ENCODE measurements at places on chromosomes 1 and 21.

- no peak for DNase-seq
Measured at GRCh38 chr1:9797049-9797448, 26.7 kb downstream of the CLSTN1 start.

- peak; percentile 84 for DNase-seq
Measured at GRCh38 chr1:12172042-12172851, 5.5 kb downstream of the TNFRSF1B start.

DNA sequence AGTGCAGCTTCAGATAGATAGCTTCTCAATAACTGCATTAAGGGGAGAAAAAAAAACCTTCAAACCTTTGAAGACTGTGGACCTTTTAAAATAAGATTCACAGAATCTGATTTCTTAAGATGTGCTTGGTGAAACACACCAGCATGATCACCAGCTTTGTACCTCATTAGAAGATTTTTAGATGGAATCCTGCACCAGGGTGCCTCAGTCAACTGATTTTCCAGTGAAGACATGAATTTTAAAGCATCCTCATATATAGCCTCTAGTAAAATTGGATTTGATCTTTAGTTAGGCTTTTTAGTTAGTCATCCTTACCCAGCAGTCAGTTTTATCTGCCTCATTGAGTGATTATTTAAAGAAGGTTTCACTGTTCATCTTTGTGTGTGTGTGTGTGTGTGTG lies 208.6 kb upstream of the DEPDC1 start:
- DNase-seq, result no peak

DNA sequence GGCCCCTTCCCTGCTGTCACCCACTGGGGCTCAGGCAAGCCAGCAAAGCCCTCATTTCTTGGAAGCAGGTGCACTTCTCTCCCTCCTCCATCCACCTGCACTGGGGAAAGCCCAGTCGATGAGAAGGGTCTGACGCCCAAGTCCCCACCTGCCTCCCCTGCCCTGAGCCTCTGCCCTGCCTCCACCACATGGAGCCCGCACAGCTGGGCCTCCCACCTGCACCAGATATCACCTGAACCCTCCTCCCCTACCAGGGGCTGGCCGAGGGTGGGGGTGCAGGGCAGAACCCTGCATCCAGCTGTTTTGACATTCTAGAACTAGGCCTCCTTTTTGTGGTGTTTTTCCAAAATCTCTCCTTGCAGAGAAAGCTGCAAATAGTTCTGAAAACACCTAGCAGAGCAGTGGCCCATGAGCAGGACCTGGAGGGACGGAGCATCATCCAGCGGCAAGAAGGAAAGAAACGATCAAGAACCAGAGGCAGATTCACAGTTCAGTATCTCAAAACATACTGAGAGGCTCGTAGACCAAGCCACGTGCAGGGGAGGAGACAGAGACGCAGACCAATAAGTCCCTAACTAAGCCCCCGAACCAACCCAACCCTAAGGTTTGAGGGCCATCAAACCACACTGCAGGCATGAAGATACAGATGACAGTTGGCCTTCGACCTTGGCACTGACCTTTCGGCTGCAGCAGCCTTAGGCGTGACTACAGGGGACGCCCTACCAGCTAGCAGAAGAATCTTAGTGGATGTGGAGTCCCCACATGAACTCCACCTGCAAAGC lies 16.7 kb downstream of the CHD5 start:
- no peak for DNase-seq

DNA sequence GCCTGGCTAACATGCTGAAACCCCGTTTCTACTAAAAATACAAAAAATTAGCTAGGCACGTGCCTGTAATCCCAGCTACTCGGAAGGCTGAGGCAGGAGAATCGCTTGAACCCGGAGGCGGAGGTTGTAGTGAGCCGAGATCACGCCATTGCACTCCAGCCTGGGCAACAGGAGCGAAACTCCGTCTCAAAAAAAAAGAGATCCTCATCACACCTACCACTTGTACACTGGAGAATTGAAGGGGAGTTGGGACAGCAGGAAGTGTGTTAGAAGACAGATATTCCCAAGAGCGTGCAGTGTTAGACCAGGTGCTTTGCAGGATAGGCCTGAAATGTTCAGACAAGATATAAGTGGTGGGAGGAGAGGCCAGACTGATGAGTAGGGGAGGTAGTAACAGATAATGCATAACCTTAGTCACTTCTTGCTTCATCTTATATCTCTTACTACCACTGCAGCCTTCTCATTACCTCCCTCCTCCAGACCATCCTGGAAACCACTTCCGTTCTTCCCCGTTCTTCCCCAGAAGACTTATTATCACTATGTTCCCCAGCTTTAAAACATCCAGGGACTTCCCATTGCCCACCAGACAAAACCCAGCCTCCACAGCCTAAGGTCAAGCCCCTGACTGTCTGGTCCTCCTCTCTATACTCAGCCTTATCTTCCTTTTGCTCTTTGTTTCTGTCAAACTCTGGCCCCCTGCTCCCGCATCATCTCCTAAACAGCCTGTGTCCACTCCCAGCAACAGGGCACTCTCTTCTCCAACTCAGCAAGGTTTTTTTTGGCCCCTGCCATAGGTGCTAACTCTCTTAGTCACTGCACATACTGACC lies 21.3 kb downstream of the FAM20B start:
- DNase-seq, result no peak

GRCh38 chr1:86956221-86956620 lies 41.8 kb downstream of the HS2ST1 start:
- DNase-seq, result no peak

- DNase-seq, result no peak
Measured at GRCh38 chr1:160413716-160414115, 13.4 kb downstream of the VANGL2 start.

DNA sequence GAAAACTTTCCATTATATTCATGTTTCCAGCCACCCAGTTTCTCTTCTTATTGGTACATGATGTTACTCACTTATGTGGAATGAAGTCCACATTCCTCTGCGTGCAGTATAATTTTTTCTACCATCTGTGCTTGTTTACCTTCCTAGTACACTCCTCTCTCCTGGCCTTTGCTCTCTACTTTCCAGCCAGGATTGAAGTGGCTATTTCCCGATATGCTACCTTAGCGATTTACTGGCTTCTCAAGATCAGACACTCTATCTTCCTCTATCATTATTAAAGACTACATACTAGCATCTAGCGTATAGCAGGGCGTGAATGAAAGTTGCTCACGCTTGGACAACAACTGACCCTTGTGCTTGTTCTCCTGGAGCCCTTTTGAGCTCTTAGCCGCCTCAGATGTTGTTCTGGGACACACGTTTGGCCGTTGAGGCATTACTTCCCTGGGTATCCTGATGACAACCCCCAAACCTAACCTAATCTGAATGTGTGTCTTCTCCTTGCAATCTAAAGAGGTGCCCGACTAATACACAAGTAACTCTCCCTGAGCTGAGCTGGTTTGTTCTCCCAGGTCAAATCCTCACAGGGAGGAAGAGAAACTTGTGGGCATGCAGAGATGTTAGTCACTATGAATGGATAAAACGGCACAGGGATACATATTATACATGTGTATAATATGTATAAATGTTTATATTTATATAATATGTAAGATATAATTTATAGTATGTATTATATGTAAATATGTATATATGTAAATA lies 13.4 kb upstream of the MTARC2 start:
- DNase-seq, result no peak

GRCh38 chr1:203993256-203993655 lies 79.7 kb upstream of the SOX13 start:
- DNase-seq, result no peak

DNA sequence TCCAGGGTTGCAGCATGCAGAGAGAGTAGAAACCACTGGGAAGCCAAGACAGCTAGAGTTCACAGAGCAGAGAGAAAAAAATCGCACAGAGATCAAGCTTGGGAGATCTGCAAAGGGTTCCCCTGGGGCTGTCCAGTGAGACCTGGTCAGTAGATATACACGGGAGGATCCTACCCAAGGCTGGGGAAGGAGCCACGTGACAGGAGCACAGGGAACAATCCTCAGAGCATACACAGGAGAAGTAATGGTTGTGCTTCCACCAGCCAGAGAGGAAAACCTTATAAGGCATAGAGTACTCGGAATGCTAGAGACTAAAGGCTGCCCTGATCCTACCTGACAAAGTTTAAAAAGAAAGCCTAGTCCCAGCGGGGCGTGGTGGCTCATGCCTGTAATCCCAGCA lies 53.9 kb downstream of the GABPA start:
- DNase-seq, result no peak

DNA sequence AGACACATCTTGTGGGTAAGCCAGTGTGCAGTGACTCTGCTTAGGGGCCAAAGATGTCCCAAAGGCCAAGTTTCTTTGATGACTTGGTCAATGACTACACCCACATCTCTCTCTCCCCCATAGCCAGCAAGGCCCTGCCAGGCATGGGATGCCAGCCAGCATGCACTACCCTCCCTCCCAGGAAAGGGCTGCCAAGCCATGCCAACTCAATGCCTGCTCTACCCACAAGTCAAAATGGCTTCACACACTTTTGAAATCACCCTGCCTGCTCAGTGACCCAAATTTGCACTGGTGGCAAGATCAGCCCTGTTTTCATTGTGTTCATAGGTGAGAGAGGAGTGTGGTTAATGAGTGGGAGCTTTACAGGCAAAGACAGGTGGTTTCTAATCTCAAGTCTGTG lies 112.5 kb downstream of the MATN1 start:
- DNase-seq, result no peak

DNA sequence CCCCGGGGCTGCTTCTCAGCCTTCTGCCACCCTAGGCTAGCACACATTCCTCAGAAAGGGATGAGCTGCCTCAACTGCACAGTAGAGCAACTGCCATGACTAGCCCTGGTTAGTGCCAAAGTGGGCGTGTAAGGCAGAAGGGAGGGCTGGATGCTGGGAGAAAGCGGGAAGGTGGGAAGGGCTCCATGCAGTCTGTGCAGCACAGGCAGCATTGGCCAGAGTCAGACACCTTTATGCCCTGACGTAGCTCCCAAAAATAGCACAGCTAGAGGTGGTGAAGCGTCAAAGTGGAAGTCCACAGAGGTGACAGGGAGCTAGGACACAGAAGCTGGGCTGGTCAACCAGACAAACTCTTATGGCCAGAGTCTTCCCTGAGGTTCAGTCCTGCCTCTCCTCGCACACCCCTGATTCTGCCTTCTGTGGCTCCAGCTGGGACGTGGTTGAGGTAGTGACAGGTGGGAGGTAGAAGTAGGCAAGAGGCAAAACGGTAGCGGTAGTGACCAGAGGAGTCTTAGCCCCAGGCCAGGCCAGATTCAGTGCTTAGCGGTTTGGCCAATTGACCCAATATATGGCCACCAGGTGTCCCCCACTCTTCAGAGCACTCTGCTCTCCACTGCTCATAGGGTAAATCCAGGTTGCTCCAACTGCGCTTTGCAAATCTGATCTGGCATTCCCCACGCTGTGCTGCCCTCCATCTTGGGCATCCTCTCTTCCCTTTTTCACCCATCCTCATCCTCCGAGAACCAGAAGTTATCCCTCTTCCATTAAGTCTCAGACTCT lies 45.6 kb downstream of the DDX20 start:
- DNase-seq, result no peak

DNA sequence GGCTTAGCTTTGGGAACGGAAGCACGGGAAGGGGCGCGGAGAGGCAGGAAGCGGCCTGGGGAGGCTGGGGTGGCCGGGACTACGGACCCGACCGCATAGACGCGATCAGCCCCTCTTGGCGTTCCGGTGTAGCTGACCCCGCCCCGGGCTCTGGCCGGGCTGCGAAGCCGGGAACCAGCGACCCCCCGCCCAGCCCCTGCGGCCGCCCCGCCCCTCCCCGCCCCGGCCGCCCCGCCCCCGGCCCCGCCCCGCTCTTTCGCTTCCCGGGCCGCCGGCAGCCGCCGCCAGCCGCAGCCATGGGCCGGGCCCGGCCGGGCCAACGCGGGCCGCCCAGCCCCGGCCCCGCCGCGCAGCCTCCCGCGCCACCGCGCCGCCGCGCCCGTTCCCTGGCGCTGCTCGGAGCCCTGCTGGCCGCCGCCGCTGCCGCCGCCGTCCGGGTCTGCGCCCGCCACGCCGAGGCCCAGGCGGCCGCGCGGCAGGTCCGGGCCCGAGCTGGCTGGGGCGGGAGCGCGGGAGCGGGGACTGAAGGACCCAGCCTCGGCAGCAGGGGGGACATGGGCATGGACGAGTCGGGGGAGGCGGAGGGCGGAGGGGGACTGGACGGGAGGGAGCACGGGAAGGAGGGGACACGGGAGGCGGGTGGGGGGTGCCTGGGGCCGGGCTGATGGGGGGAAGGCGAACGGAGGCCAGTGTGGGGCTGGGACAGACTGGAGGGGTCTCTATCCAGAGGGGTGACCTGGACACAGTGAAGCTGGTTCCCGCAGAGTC lies at the start of gene SELENON:
Gene SELENON (plus strand): TSS at position 259 of the 768 bp plus-strand sequence. CDS start 38 bp downstream, at position 297.
- DNase-seq, result peak; percentile 42

GRCh38 chr1:3460672-3461131 lies 6.2 kb downstream of the ARHGEF16 start:
- no peak for DNase-seq

- DNase-seq, result no peak
Measured at GRCh38 chr1:37159102-37159501, 124.8 kb upstream of the GRIK3 start.

GRCh38 chr21:20250337-20250736 lies 747.9 kb upstream of the NCAM2 start:
- DNase-seq, result no peak

DNA sequence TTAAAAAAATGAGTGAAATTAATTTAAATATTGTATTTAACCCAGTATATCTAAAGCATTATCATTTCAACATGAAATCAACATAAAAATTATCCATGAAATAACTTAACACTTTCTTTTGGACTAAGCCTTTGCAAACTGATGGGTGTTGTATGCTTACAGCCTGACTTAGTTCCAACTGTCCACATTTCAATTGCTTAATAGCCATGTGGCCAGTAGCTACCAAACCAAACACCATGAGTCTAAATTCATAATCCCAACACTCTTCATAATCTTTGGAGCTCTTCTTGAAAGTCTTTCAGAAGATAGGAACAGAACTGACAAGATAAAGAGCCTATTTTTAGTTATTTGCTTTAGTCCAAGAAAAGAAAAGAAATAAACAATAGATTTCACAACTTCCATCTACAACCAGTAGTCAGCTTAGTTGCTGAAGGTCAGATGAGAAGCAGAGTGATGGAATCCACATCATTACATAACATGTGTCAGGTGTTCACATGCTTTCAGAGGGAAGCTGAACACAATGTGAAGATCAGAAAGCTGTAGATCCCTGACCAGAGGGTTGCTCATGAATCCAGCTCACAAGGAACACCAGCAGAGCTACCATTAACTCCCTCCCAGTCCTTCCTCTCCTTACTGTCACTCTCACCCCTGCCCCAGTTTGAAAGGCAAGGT lies 144.0 kb upstream of the ZNF648 start:
- DNase-seq, result peak; percentile 60

DNA sequence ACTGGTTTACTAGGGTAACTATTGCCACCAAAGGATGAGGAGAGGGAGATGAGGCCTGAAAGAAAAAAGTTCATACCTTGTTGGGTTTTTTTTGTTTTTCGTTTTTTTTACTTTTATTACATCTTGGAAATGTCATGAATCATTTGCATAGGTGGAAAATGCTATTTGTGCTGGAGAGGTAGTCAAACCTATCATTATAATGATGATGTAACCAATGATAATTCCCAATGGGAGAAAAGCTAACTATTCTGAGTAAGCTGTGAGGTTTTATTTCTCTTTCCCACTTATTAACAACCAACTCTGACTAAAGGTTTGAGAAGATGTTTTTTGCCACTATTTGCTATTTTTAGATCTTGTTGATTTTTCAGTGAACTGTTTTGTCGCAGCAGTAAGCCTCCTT lies 29.0 kb downstream of the SH3GLB1 start:
- no peak for DNase-seq
